Posterior cingulate gyrus (tissue), 11 donors: ENCODE measurements at places on chromosomes 7 and 10.
A peak's percentile ranks its signal among the peaks of the same experiment; 100 is the strongest.

DNA sequence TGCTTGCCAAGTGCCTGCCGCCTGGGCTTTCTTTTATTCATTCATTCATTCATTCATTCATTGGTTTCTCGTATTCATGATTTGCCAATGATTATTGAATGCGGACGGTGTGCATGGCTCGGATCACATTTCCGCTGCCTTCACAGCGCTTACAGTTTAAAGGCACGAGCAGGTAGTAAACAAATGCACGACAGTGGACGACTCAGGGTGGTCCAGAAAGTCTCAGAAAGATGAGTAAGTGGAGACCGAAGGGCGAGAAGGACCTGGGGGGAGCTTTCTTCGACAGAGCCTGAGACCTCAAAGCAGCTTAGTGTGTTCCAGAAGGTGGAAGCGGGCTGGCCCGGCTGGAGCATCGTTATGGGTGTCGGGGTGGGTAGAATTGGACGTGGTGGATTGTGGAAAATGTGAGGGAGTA is 506 bp downstream of the MCM10 start:
- DNase-seq = no peak

DNA sequence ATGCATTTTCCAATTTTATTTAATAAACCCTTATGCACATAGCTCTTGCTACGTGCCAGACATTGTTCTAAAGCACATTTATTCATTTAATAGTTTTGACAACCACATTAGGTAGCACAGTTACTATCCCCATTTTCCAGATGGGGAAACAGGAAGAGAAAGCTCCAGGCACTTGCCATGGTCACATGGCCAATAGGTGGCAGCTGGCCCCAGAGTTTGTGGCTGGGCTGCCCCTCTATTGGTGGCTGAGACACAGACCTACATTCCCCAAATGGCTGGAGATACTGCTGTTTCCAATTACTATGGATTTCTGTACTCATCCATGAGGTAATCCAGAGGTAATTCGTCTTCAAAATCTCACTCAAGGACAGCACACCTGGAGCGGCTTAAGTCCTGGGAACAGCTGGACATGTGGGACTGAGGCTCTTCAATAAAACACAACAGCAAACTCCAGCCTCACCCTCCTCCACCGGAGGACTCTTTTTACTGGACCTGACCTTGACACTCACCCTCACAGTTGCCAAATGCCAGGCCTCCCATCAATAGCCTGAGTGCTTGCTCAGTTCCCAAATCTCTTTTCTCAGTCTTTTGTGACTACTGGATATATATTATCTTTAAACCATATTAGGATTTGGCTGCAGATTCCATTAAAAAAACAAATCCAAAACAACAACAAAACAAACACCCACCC is 106.1 kb downstream of the CLEC2L start:
- no peak for DNase-seq

DNA sequence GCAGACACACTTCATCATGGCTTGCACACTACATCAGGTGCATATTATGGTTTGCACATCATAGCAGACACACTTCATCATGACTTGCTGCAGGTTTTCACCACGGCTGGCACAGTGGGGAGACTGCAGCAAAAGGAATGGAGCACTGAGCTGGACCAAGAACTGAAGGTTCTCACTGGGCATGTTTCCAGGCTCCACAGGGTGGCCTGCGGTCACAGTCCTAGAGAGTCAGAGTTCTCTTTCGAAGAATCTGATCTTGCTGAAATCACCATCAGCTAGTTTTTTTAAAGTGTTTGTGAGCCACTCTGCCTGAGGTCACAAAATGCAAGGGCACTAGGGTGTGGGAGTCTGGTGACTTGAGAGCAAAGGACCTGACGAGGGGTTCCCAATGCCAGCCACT is 140.4 kb upstream of the NPY start:
- no peak for DNase-seq

GRCh38 chr7:37150180-37150579 is 298.5 kb downstream of the ELMO1 start:
- DNase-seq = no peak

DNA sequence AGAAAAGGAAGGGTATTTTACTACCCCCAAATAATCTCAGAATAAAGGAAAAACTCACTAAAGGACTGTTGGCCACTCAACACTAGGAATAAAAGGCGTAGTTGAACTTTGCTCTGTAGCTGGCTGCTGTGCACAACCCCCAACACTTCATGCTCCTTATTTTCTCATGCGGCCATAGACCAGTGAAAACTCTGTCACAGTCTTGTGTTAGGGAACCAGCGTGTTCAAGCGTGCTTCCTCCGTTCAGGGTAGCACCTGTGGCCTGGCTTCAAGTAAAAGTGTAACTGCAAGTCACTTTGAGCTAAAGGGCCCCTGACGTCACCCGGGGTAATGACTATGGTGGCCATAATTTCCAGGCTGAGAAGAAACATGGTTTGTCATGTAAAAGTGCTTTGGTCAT is 27.0 kb downstream of the BLNK start:
- no peak for DNase-seq

- no peak for DNase-seq
Observed at GRCh38 chr10:58291538-58292174, 22.7 kb downstream of the CISD1 start.

DNA sequence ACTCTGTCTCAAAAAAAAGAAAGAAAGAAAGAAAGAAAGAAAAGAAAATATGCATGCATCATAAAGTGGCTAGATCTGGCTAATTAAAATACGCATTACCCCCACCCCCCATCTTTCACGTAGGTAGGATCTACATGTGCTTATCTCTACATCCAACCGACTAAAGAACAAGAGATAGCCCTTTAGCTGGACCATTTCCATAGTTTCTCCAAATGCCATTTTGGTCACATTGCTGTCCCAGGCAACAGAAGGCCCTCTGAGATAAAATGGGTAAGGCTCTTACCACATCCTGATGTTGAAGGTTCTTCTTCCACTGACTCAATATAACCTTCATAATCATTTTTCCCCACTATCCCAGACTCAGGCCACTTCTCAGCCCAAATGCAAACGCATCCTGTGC is 31.5 kb downstream of the PIK3AP1 start:
- no peak for DNase-seq

DNA sequence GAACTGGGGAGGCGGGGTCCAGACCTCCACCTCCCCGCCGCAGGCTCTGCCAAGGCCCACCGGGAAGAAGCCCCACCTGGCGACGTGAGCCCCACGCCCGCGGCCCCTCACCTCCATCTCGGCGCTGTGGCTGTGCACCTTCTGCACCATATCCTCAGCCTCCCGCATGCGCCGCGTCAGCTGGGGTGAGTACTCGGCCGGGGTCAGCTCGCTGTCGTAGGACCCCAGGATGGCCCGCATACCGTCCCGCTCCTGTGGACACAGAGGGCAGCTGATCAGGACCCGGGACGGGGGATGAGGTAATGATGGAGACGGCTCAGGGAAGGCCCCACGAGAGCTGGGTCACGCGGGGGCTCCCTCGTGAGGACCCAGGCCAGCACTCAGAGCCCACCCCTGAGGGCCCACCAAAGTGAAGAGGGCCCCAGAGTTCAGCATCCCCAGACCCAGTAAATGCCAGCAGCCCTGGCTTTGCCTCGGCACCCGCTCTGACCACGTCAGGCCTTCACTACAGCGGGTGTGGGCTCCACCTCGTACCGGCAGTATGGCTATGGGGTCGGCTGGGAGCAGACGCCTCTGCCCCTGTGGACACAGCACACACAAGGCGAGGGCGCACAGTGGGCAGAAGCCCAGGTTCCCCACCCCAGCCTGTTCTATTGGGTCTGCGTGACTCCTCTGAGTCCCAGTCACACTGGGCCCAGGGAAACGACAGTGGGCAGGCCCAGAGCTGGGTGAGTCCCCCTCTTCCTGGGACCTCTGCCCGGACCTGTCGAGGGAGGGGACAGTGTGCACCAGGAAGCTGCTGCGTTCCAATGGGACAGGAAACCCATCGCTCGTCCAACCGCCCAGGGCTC is 218.1 kb downstream of the MAD1L1 start:
- peak; percentile 74 for DNase-seq

DNA sequence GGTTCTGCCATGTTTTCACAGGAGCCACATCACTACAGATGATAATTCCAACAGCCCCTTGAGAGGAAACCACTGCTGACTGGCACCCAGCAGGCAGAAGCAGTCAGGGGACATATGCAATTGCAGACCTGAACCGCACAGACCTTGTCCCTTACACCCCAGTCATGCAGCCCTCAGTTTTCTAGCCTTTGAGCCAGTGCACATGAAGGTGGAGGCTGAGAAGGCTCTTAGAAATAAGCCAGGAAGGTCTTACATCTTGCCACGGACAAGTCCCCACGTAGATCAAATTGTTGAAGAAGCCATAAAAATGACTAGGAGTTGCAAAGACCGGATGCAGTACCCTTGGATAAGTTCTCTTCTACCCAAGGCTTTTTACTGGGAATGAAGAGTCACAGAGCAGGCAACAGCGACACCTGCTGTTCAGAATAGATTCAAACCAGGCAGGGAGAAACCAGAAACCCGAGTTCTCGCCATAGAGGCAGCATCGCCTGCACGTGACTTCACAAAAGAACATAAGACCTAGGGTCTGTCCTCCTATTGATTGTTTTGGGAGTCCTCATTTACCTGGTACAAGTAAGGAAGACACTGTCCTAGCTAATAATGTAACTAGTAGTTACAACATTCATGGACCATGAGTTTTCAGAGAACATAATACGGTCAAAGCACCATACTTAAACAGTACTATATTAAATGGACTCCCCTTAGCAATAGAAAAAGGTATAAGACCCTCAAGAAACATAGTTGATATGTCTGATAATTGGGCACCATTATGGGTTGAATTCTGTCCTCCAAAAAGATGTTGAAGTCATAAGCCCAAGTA is 11.1 kb downstream of the STEAP1B start:
- DNase-seq = peak; percentile 44

DNA sequence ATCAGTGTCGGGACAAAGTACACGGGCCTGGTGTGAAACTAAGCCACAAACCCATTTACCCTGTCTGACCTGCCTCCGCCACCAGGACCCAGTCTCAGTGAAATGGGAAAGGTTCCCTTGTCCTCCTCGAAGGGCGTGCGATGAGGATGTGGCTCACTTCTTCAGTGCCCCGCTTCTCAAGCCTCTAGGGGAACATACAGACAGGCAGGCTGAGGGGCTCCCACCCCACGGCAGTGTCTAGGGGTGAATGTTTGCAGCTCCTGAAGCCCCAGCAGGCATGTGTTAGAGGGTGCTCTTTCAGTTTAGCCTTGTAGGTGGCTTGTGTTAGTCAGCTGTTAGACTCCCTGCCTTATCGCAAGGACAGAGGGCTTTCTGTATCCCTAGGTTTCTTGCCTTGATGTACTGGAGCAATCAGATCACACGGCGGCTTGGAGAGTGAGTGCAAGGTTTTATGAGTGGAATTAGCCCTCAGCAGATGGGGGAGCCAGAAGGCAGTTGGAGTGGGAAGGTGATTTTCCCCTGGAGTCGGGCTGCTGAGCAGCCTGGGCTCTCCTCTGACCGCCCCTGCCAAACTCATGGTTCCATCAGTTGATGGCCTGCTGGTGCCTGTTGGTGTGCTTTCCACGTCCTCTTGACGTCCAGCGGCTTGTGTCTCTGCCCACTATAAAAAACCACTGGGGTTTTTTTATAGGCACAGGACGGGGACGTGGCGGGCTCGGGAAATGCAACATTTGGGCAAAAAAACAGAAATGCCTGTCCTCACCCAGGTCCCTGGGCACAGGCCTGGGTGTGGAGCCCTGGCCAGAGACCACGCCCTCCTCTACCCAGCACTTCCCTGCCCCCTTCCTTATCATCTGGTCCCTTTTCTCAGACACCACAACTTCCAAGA is 759 bp downstream of the NUDT1 start:
- no peak for DNase-seq

DNA sequence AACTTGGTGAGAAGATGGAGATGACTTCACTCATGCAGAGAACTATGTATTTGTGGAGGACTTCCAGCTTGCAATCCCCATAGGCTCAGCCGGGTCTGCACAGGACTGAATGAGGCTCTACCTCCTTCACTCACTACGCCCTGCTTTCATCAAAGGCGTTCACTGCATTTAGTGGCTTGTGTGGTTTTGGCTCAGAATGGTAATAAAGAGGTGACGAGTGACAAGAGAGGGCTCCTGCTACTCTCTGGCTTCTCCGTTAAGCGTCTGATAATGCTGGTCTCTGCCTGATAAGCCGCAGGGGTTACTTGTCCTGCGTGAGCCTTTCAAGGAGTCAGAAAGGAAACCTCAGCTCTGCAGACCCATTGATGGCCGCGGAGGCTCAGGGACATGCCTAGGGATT is 343.4 kb downstream of the PRPF18 start:
- DNase-seq = no peak

DNA sequence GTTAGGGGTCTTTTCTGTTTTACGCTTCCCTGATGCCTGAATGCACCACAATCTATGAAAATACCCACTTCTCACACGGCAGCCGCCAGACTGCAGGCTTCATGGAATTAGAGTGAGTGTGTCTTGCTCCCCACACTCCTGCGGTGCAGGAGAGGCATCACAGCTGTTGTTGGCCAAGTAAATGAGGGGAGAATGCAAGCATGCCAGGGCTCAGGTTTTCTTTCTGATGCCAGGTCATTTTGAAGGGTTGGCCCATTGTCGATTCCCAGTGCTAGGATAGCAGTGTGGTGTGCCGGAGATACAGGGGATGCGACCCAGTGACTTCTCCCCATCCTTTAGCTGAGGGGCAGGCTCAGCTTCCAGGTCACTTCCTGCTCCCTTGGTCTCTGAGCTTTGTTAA is 16.3 kb downstream of the CXCL12 start:
- no peak for DNase-seq

- no peak for DNase-seq
Observed at GRCh38 chr10:110733218-110733952, 89.2 kb downstream of the RBM20 start.

GRCh38 chr7:49937608-49938007 is 155.4 kb downstream of the ZPBP start:
- no peak for DNase-seq

- DNase-seq = peak; percentile 83
Observed at GRCh38 chr7:28473571-28474281, 61.4 kb downstream of the CREB5 start.

DNA sequence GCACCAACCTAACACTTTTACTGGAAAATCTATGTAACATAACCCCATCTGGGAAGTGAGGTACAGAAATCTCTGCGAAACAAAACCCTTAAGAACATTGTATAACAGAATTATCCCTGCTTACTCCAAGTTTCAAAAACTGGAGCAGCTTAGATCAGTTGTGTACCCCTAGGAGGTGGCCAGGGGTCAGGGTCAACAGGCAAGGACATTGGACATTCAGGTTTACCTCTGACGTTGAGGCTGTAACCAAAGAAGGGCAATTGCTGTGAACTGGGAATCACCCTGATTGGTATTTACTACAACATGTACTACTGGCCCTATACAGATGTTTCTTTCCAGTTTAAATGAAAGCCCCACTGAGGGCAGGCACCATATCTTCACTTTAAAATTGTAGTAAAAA is 13.1 kb downstream of the SFXN3 start:
- no peak for DNase-seq

GRCh38 chr10:93577565-93577964 is 11.1 kb downstream of the FFAR4 start:
- DNase-seq = no peak

- no peak for DNase-seq
Observed at GRCh38 chr7:121123032-121123431, 134.5 kb downstream of the CPED1 start.
